Memory B cell (primary cell): ENCODE measurements at places on chromosomes 3 and 15.

DNA sequence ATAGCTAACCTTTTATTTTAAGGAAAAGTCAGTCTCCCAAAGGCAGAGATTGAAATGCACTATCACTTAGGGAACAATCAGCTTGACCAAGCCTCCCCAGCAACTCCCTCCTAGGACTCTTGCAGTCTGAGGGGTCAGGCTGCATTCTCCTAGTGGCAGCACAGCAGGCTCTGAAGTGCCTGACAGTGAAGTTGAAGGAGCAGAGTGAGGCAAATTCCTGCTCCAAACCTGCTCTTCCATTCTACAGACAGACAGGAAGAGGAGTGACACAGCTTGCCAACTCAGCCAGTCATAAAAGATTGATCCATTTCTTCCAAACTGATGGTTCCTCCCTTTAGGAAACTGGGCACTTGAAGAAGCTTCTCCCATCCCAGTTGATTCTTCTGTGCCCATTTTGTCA is 43.9 kb upstream of the SMAD3 start:
- DNase-seq: no peak

DNA sequence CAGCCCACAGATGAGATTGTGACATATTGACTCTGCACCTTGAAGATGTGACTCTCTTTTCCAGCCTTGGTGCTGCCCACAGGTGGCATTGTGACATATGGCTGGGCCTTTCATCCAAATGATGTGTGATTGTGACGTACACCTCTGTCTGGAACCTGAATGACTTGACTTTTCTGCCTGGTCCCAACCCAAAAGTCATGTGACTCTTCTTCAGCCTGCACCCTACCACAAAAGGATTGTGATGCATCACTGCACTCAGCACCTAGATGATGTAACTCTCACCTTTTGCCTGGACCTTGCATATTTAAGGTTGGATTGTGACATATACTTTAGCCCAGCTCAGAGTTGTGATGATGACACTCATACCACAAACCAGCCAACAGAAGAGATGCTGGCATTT is 204.5 kb downstream of the OCA2 start:
- DNase-seq: no peak

DNA sequence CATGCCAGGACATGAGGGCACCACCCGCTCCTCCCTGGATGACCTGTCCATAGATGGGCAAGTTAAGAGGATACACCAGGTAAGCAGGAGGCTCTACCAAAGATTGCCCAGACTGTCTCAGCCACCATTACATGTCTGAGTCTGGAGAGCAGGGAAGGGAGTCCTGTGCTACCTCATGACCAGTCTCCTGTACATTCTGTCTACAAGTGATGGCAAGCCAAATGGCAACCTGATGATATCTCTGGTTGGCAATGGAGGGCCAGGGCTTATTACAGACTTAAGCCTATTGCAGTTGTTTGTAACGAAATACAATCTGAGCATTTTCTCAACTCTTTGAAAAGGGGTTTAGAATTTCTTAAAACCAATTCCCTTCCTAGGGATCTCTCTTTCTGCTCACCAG is 31.8 kb downstream of the ABHD6 start:
- DNase-seq: no peak

GRCh38 chr3:155227141-155227540 is 66.3 kb downstream of the STRIT1 start:
- no peak for DNase-seq
